Activated T-helper 17 cell treated with anti-CD3 and anti-CD28 coated beads, Interleukin-2, amount 50 U/mL, for 72 hours (primary cell): ENCODE measurements at places on chromosomes 16 and 17. TPM values are rescaled to one million over a fixed set of nuclear protein-coding genes. Genes with fewer than 3 reads are reported as not detected.

FAM117A gene
- total RNA-seq = 25.8 TPM

GRCh38 chr16:8864480-8865110, 4.2 kb downstream of the CARHSP1 start:
- ATAC-seq = no peak

PABPN1L gene
- total RNA-seq = not detected

- no peak for ATAC-seq
Observed at GRCh38 chr17:68847711-68848110, 107.5 kb downstream of the ABCA8 start.

DNA sequence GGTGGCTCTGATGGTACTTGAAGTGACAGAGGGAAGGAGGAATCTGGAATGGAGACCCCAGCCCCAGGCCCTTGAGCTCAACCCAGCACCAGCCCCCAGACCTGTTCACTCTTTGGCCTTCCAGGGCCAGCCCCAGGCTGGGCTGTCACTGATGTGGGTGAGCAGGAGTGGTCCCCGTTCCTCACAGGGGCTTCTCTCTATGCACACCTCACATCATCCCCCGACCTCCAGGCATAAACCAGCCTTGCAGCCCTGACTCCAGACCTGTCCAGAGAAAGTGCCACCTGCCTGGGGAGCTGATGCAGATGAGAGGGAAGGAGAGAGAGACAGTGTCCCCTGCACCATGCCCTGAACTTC, 182.6 kb upstream of the SDK2 start:
- ATAC-seq = no peak

- ATAC-seq = no peak
Observed at GRCh38 chr17:73105431-73105830, 12.9 kb upstream of the SLC39A11 start.

ZFHX3 gene
- 0.21 TPM for total RNA-seq

KRT17 gene
- total RNA-seq = 0.58 TPM

GRCh38 chr17:2076087-2076984, 21.4 kb downstream of the HIC1 start:
- no peak for ATAC-seq

DNA sequence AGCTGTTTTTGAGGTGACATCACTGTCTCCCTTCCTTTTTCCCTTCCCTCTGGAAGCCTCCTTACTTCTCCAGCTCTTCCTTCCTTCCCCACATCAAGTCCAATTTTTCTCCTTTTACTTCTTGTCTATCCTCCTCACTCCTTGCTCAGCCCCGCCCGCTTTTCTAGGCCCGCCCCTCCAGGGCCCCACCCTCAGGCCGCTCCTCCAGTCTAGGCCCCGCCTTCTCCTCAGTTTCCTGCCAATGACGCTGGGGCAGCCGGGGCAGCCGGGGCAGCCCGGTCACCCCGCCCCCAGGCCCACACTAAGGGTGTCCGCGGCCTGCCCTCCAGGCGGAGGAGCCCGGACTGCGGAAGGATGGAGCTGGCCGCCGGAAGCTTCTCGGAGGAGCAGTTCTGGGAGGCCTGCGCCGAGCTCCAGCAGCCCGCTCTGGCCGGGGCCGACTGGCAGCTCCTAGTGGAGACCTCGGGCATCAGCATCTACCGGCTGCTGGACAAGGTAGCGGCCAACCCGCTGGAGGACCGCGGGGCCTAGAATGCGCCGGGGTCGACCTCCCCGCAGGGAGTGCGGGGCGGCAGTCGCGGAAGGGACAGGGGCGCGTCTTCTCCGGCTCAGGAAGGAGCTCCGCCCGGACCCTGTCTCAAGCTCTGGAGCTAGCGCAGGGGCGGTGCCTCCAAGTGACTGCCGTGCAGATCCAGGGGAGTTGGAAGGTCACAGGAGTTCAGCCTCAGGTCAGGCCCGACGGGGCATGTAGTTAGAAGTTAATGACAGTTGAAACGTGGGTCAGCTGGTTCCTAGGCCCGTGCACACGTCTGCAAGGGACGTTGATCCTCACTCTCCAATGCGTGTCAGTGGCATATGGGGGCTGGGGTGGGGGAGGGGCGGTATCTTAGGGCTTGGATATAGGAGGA, at the start of gene PCTP:
Gene PCTP, plus strand, starts transcription at position 302 of the 908 bp plus-strand sequence. Its CDS starts 53 bp downstream, at position 355.
- ATAC-seq = peak; percentile 100

CTRB2 gene
- total RNA-seq = not detected

- no peak for ATAC-seq
Observed at GRCh38 chr16:1639282-1639681, 27.1 kb downstream of the CRAMP1 start.

C17orf107 gene
- 3.4 TPM for total RNA-seq

DNA sequence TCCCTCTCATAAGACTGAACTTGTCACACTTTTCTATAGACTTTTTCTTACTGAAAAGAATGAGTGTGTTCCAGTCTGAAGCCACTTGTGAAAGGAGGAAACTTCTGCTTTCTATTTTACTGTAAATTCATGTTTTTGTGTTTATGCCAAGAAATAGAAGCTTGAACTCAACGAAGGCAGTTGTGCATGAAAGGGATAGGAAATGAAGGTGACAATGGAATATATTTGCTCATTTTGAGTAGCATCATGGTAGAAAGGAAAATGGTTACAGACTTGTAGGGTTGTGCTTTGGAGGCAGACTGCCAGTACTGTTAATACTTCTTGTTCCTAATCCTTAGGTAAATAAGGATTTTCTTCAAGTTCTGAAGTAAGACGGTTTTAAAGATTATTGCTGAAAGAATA, 8.1 kb downstream of the CLTC start:
- peak; percentile 35 for ATAC-seq

DNA sequence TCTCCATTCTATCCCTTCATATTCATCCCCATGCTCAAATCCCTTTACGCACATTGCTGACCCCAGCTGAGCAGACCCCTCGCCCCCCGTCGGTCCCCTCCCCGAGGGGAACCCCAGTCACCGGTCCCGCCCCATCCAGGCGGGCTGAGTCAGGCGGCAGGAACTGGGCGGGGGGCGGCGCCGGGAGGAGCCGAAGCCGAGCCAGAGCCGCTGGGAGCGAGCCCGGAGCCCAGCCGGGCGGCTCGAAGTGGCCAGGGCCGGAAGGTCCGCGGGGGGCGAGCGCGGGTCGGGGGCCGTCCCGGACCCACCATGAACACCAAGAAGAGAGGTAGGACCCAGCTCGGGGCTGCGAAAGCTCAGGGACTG, 8.6 kb downstream of the RIPOR1 start:
- peak; percentile 83 for ATAC-seq

DNA sequence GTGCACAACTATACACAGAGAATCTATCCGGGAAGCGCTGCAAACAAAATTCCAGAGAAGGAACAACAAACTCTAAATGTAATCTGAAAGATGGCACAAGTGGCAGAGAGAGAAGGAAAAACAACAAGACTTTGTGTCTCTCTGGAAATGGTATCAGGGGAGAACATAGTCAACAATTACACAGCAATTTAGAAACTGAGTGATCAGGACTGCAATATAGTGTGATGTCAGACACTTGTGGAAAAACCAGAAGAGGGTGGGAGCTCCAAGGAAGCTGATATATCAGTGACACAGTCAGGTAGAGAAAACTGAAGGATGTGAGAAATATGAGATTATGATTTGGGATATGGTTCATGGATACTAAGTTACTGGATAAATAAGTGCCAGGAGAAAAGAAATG, 8.2 kb downstream of the ZNF19 start:
- ATAC-seq = no peak

- no peak for ATAC-seq
Observed at GRCh38 chr17:48047113-48047740, 932 bp upstream of the NFE2L1 start.

DNA sequence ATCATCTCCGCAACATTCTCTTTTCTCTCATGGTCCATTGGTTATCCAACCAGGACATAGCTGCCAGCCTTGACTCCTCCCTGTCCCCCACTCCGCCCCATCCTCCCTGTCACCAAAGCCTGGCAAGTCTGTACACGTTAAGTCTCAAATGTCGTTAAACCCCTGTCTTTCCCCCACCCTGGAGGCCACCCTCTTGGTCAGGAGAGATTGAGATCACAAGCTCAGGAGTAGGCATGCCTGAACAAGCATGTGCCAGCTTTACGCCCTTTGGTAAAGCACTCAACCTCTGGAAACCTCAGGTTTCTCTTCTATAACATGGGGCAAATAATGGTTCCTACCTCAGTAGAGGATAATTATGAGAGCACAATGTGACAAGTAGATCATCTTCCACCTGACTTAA, 38.1 kb upstream of the CCL1 start:
- ATAC-seq = no peak

MT1H gene
- not detected for total RNA-seq

DNA sequence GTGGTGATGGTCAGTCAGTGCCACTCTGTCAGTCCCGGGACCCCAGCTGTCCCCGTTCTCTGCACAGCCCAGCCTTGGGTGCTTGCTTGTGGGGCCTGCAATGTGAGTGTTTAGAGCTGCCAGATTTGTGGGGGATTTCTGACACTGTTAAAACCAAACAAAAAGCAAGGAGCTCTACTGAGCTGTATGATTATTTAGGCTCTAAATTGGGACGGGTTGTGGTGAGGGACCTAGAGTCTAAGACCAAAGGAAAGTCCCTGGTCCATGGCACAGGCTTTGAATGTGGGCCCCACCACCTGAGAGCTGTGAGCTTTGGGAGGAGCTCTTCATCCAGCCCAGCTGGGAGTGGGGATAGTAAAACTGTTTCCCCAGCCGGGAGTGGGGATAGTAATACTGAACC, 63.3 kb downstream of the KSR1 start:
- no peak for ATAC-seq

DNA sequence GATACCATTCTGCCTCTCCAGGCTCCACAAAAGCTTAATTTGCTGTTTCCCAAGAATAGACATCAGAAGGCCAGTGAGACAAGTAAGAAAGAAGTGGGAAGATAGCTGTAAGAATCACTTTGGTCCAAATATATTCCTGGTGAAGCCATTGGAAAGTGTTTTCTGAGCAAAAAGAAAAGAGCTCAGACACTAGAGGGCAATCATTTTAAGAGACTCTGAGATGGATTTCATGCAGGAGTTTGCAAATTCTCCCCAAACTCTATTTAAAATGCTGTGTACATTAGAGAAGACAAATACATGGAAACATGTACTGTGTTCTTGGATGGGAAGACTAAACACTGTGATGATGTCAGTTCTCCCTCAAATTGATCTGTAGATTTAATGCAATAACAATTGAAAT, 8.0 kb upstream of the SLC6A2 start:
- ATAC-seq = no peak

GRCh38 chr17:27466376-27466742, 10.1 kb downstream of the KSR1 start:
- ATAC-seq = peak; percentile 22

GRCh38 chr17:20228860-20229259, 219.7 kb downstream of the SPECC1 start:
- ATAC-seq = peak; percentile 60

KRTAP2-2 gene
- not detected for total RNA-seq

- ATAC-seq = peak; percentile 89
Observed at GRCh38 chr16:67326472-67327309, at the start of the genes KCTD19 and LRRC36. Gene KCTD19 (minus strand): TSS chr16:67326741. CDS start chr16:67326707, 34 bp downstream. Gene LRRC36 (plus strand): TSS chr16:67326815. CDS start chr16:67326863, 48 bp downstream.

GRCh38 chr17:50079334-50080095, 15.6 kb upstream of the PDK2 start:
- peak; percentile 60 for ATAC-seq

ABI3 gene
- 36.1 TPM for total RNA-seq

- ATAC-seq = no peak
Observed at GRCh38 chr16:29779474-29779873, 1.4 kb downstream of the ZG16 start.

MPV17L gene
- not detected for total RNA-seq

DNA sequence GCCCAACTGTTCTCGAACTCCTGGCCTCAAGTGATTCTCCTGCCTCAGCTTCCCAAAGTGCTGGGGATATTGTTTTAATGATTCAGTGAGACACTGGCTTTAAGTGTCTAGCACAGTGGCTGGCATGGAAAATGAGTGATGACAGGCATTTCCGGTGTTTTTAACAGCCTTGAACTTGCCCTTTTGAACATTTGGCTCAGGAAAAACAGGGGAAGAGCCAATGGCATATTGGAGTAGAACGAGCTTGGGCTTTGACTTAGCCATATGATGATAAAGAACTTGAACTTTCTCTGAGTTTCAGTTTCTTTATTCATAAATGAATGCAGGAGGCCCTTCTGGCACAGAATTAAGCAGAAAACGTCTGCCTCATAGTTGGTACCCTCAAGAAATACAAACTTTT, 145.0 kb upstream of the HS3ST4 start:
- no peak for ATAC-seq

DNA sequence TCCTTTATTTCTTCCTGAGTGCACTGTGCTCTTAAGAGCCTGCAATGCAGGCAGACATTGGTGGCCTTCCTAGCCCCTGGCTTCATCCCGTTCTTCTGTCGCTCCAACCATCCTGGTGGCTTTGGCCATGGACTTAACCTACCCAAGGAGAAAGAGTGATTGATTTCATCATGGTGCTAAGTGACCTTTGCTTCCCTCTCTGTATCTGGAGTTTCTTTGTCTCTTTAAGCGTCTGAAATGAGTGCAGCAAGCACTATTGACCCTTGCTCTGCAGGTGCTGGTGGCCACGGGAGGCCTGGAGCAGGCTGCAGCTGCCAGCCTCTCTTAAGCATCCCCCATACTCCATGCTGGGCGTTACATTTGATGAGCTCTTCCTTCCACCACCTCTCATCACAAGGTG, 60.5 kb downstream of the RAP1GAP2 start:
- no peak for ATAC-seq

KARS1 gene
- 269 TPM for total RNA-seq

GRCh38 chr16:11047057-11047456, 102.7 kb downstream of the CLEC16A start:
- no peak for ATAC-seq

- ATAC-seq = no peak
Observed at GRCh38 chr17:8124350-8125153, 646 bp upstream of the HES7 start.

GRCh38 chr17:44389281-44389680, at the start of gene ITGA2B:
Gene ITGA2B (minus strand): TSS chr17:44389649. CDS start chr17:44389473, 176 bp downstream.
- ATAC-seq = no peak

DNA sequence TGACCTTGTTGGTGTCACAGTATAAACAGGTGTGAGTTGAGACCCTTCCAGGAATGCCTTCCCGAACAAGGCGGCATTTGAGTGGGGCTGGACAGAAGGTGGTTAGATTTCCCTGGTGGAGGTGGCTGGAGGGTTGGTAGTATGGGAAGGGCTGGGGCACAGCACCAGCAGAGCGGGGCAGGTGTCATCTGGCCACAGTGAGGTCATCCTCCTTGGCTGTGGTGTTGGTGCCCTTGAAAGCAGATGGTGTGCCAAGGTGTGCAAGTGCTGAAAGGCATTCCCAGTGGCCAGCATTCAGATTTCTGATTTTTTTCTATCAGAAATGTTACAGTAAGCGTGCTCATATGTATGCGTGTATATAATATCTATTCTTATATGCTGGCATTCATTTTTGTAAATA, 126.6 kb downstream of the LAT start:
- ATAC-seq = no peak

TNFRSF17 gene
- not detected for total RNA-seq

DNA sequence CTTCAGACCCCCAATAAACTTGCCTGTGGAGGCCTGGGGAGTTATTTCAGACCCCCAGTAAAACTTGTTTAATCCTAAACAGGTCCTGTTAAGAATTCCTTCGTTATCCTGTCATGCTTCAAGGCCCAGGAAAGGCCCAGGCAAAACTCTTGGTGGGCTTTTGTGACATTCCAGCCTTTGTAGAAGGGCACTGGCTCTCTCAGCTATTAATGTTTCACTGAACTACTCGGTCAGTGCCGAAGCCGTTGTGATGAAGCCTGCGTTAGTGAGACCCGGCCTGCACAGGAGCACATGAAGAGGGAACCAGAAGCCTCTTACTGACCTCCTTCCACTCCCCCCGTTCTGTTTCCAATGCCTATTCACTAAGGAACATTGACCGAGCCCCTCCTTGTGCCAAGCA, 47.4 kb upstream of the PLCG2 start:
- no peak for ATAC-seq
